ENCODE measurements at places on chromosomes 7 and 10. TPM values are rescaled to one million over a fixed set of nuclear protein-coding genes. Genes with fewer than 3 reads are reported as not detected.

DNA sequence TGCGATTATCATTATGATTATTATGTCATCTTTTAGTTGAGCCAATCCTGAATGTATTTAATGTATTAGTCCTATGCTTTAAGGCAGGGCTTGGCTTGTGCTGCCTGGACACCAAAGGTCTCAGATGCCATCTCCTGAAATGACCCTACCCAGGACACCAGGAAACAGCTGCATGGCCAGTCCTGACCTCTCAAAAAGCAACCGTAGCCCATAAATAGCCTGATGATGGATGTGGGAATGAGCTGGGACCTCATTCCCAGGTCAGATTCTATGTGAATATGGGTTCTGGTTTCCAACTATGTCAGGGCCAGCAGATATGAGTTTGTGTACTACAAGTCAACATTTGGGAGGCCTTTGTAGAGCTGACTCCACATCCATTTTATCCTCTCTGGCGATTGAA is 438.4 kb downstream of the NRG3 start:
- DNase-seq, result no peak

- DNase-seq, result no peak
Measured at GRCh38 chr7:91420606-91421005, 156.4 kb downstream of the FZD1 start.

GRCh38 chr7:102064361-102065025 is 222.2 kb upstream of the SH2B2 start:
- DNase-seq, result no peak

GRCh38 chr10:85614566-85614965 is 752.0 kb downstream of the GRID1 start:
- no peak for DNase-seq

DNA sequence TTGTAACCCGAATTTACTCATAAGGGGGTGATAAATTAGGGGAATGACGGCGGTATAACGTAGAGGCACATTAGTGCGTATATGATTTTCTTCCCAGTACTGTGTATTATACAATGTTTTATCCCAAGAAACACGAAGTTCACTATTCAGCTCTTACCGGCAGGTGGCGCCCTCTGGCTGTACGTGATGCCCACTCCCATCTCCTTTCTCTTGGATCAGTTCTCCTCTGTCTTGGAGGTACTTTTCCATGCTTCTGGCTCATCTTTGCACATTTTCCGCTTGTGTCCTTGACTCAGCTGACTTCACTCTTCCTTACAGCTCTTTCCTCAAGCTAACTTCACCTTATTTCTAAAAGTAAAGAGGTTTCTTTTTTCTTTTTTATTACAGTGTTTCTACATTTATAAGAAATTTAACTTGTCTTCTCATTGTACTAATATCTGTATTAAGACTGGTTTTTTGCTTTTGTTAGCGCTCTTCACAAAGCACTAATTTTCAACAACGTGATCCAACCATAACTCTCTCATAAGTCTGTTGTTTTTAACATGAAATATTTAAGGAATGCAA is 21.3 kb downstream of the TMEM176B start:
- DNase-seq, result peak; percentile 67

SNX10 gene
- total RNA-seq, result 1.9 TPM

ADAM12 gene
- total RNA-seq, result 22.5 TPM

SPDYE6 gene
- not detected for total RNA-seq

BEND7 gene
- 0.64 TPM for total RNA-seq

GATA3 gene
- not detected for total RNA-seq

ZYX gene
- total RNA-seq, result 71.7 TPM

OR6V1 gene
- total RNA-seq, result not detected
